ENCODE measurements at places on chromosomes 7 and 10.

- DNase-seq = no peak
Measured at GRCh38 chr10:46787321-46787615, 124.0 kb upstream of the PTPN20 start.

DNA sequence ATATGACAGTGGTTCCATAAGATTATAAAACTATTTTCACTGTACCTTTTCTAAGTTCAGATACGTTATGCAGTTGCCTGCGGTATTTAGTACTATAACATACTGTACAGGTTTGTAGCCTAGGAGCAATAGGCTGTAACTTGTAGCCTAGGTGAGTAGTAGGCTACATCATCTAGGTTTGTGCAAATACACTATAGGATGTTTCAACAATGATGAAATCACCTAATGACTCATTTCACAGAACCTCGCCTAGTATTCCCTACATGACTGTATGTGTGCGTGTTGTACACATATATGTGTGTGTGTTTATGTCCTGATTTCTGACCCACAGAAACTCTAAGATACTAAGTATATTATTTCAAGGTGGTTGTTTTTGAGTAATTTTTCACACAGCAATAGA, 139.0 kb downstream of the HERPUD2 start:
- no peak for DNase-seq

GRCh38 chr7:149181450-149181790, 13.9 kb upstream of the ZNF282 start:
- no peak for DNase-seq

- DNase-seq = no peak
Measured at GRCh38 chr7:27581119-27581518, 81.6 kb downstream of the HIBADH start.
